ENCODE measurements at places on chromosomes 1 and 21.

DNA sequence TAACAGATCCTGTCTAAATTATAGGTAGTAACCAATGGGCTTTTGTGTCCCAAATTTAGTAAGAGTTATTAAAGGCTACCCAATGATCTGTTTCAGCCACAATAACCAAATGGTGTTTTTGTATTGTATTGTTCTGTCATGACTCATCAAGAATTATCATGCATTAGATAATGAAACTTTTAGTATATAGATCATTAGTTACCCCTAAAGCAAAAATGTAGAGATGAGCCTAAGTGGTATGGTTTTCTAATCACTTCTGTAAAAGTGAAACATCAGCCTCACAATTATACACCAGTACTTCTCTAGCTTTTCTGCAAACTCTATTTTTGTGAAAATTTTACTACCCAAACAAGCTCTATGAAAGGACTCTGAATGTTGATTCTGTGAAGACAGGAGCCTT is 71.4 kb downstream of the LRRC7 start:
- DNase-seq, result no peak

GRCh38 chr1:214165850-214166374 is 115.0 kb upstream of the SMYD2 start:
- DNase-seq, result no peak

GRCh38 chr1:172382990-172383389 is 37.5 kb upstream of the C1orf105 start:
- no peak for DNase-seq

DNA sequence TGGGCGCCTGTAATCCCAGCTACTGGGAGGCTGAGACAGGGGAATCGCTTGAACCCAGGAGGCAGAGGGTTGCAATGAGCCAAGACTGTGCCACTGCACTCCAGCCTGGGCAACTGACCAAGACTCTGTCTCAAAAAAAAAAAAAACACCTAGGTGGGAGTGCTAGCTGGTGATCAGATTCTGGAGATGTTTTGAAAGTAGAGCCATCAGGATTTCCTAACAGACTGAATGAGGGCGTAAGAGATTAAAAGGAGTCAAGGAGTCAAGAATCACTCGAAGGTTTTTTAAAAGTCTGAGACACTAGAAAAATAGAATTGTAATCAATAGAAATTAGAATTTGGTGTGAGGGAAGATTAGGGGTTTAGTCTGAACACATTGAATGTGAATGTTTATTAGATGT is 73.8 kb downstream of the HSF2BP start:
- no peak for DNase-seq

- DNase-seq, result no peak
These were observed 475.0 kb upstream of the B3GALT2 start for GRCh38 chr1:193661385-193661784.

DNA sequence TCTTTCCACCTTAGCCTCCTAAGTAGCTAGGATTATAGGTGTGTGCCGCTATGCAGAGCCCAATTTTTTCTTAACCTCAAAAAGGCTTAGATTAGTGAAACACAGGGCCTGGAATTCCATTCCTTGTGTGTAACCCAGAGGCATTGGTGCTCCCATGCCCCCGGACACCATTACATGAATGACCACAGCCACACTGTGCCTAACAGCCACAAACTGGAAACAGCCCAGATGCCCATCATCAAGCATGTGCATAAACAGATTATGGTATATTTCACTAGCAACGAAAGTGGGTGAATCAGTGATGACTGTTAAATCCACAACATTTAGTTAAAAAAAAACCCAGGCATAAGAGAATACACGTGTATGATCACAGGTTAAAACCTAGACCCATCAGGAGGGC is 24.4 kb downstream of the ADAM30 start:
- DNase-seq, result no peak

DNA sequence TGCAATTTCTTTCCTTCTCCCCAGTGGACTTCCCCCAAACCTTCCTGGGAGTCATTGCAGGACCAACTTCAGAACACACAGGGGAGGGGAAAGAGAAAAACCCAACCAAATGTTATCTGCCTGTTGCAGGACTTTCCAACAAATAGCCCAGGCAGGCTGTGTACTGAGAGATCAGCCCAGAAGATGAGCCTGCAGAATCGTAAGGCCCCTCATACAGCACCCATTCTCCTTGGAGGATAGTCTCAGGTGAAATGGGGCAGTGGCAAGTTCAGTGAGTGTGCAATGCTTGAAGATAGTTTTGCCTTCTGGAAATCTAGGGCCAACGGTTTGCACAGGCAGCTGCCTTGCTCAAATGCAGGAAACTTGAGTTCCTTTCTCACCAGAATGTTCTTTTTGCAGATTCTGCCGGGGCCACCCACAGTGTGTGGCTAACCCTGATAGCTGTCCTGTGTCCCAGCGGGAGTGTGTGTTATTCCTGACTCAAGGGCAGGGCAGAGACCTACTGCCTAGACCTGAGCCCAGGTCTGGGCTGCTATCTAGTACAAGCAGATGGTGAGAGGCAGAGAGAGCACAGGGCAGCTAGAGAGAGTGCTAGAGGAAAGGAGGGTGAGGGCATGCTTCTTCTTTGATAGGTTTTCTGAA is 48.8 kb downstream of the GADD45A start:
- DNase-seq, result no peak

DNA sequence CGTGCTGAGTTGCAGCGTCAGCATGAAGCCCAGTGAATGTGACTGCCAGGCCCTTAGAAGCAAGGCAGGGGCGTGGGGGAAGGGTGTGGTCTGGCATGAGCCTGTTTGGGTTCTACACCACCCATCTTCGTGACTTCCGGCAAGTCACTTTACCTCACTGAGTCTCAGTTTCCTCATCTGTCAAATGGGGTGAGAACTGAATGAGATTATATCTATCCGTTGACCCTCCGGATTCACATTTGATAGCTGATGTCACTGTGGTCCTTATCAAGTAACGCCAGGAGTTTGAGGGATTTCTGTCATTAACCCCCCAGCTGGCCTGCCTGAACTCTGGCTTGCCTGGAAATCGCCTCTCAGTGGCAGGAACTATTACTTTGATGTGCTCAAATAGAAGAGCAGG is 15.6 kb downstream of the MRPL37 start:
- DNase-seq, result no peak

- DNase-seq, result peak; percentile 87
These were observed 10.3 kb downstream of the LMNA start for GRCh38 chr1:156124557-156125483.

DNA sequence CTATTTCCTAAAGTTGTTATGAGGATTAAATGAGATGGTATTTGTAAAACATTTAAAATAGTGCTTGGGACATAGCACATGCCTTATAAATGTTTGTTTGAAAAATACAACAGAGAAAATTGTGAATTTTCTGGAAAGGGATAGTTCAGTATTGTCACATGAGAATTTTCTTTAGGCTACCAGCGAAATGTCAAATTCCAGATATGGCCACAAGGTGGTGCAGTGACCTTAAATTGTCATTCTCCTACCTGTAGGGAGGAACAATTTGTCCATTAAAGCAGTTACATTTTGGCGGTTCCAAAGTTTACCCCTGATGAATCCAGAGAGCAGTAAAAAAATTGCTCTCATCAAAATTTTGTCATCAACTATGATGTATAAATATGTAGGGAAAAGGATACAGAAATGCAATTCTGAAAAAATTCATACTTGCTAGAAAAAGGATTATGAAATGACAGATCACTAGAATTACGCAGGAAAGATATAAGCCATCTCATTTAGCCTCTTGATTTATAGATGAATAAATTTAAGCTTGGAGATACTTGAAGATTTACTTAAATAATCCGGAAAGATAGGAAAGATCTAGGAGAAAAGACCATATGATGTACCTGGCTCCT is 50.2 kb upstream of the TSHB start:
- DNase-seq, result peak; percentile 61

- no peak for DNase-seq
These were observed 24.1 kb downstream of the TRIM45 start for GRCh38 chr1:117097443-117097842.

DNA sequence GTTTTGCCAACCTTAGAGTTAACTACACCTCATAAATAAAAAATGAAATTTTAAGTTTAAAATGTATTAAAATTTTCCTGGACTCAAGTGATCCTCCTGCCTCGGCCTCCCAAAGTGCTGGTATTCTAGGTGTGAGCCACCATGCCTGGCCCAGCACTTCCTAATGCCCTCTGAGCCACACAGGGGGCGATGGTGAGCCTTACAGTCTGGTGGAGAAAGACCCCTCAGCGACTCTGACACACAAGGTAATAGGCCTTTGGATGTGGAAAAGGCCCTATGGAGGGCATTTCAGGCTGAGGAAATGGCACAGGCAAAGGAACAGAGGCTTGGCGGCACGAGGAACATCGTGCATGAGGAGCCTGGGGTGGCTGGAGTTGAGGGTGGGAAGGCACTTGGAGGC is 6.7 kb downstream of the CITED4 start:
- DNase-seq, result peak; percentile 57

- no peak for DNase-seq
These were observed 76.9 kb upstream of the KAZN start for GRCh38 chr1:14521622-14522021.

- DNase-seq, result no peak
These were observed 1.2 kb downstream of the FCAMR start for GRCh38 chr1:206969090-206969489.

GRCh38 chr21:42929969-42930368 is 4.5 kb upstream of the ERVH48-1 start:
- no peak for DNase-seq

- no peak for DNase-seq
These were observed 54.7 kb downstream of the ELK4 start for GRCh38 chr1:205576805-205577761.

DNA sequence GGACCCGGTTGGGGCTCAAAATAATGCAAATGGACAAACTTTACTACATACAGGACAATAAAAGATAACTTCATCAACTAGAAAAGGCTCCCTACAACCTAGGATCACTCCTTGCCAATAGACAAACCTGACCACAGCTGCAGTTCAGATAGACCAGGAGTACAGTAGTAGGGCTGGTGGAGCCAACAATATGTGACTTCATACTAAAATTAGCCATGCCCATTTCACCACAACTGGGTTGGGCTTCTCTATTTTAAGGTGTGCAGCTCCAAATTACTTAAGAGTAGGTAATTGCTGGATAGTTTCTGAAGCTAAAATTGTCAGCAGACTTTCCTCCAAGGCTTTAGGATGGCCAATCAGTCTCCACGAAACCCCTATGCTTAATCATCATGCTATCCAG is 3.9 kb downstream of the DENND1B start:
- DNase-seq, result no peak

Measured in NB4 (cell line).